ENCODE measurements at places on chromosomes 1 and 21.

- no peak for DNase-seq
- H3K4me1 ChIP-seq = peaks cover 3% of the 10 kb centered on the region
- no peaks in the 10 kb centered on the region for H3K36me3 ChIP-seq
Observed at GRCh38 chr1:192579010-192579738, 3.6 kb downstream of the RGS1 start.

GRCh38 chr1:2300004-2300771 is 72.1 kb downstream of the SKI start:
- no peak for DNase-seq
- peak overlapping the region; percentile 38 for H3K4me3 ChIP-seq

DNA sequence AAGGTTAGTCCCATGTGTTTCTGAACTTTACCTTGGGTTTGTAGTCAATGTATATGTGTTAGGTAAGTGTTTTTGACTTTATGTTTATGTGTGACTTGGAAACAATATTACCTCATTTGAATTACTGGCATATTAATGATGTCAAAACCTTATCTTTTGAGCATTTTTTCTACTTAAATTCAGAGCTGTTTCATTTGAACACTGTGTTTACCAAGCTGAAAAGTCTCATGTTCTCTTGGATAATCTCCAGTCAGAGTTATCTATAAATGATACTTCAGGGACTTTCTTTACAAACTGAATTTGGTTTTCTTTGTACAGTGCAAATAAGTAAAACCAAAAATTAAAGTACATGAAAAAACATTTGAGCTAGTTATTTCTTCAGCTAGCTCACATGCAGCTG is 30.0 kb downstream of the ADAMTS1 start:
- H3K4me3 ChIP-seq = no peak overlapping the region
- H3K36me3 ChIP-seq = no peaks in the 10 kb centered on the region
- no peak overlapping the region for H3K27ac ChIP-seq
- H3K4me1 ChIP-seq = no peaks in the 10 kb centered on the region

- no peak for DNase-seq
- no peak overlapping the region for H3K27ac ChIP-seq
- H3K4me3 ChIP-seq = no peak overlapping the region
- H3K36me3 ChIP-seq = no peaks in the 10 kb centered on the region
- H3K27me3 ChIP-seq = no peaks in the 10 kb centered on the region
Observed at GRCh38 chr1:79633456-79633855, 626.9 kb upstream of the ADGRL4 start.

DNA sequence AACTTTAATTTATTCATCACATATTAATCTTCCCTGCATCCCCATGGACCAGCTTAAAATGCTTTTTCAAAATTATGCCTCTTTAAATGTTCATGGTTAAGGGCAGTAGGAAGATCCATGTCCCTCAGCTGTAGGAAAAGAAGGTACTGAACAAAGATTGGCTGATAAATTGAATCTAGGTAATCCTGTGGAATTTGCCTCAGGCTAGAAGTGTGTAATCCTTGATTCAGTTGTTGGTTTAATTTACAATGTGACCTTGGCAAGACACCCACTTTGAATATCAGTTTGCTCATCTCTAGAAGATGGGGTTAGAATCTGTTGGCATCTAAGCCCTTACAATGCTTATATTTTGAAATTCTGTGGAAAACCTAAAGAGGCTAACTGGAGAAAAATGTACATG is 6.1 kb downstream of the TTC4 start:
- DNase-seq = no peak
- no peak overlapping the region for H3K4me3 ChIP-seq
- H3K4me1 ChIP-seq = no peaks in the 10 kb centered on the region
- no peak overlapping the region for H3K27ac ChIP-seq

- no peak overlapping the region for H3K27ac ChIP-seq
- H3K4me1 ChIP-seq = peaks cover 4% of the 10 kb centered on the region
- H3K36me3 ChIP-seq = no peaks in the 10 kb centered on the region
Observed at GRCh38 chr1:236289492-236290131, 7.9 kb upstream of the ERO1B start.

- no peak for DNase-seq
- H3K36me3 ChIP-seq = no peaks in the 10 kb centered on the region
- H3K4me3 ChIP-seq = no peak overlapping the region
- no peak overlapping the region for H3K27ac ChIP-seq
- peaks cover 11% of the 10 kb centered on the region for H3K4me1 ChIP-seq
Observed at GRCh38 chr1:98049370-98050135, 128.7 kb upstream of the DPYD start.

GRCh38 chr1:100304921-100305320 is 38.9 kb downstream of the RTCA start:
- H3K36me3 ChIP-seq = no peaks in the 10 kb centered on the region
- no peak overlapping the region for H3K4me3 ChIP-seq
- no peaks in the 10 kb centered on the region for H3K4me1 ChIP-seq
- no peaks in the 10 kb centered on the region for H3K27me3 ChIP-seq
- H3K27ac ChIP-seq = no peak overlapping the region

GRCh38 chr1:66768965-66769364 is 16.7 kb downstream of the DYNLT5 start:
- no peaks in the 10 kb centered on the region for H3K27me3 ChIP-seq
- no peak overlapping the region for H3K4me3 ChIP-seq
- H3K4me1 ChIP-seq = peaks cover 10% of the 10 kb centered on the region

GRCh38 chr1:19260211-19261138 is 8.9 kb downstream of the MRTO4 start:
- peaks cover 48% of the 10 kb centered on the region for H3K36me3 ChIP-seq
- no peak overlapping the region for H3K4me3 ChIP-seq
- H3K4me1 ChIP-seq = no peaks in the 10 kb centered on the region
- no peaks in the 10 kb centered on the region for H3K27me3 ChIP-seq

GRCh38 chr1:54768093-54768492 is 3.8 kb upstream of the PARS2 start:
- no peaks in the 10 kb centered on the region for H3K36me3 ChIP-seq
- no peak overlapping the region for H3K27ac ChIP-seq
- H3K4me1 ChIP-seq = peaks cover 10% of the 10 kb centered on the region
- DNase-seq = no peak

DNA sequence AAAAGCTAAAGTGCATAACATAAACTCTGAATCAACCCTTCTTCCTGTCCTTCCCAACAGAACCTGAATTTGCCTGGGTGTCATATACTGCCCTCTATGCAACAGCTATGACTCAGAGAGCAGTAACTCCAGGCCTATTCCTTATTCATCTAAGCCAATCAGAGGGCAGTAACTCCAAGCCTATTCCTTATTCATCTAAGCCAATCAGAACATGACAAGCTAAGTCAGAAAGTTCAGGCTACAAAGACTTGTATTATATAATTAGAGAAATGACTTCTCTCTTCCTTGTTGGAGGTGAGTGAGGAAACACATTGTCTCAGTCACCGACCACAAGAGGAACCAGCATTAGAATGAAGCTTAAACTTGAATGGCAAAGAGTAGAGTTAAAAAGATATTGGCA is 26.2 kb upstream of the TADA1 start:
- no peaks in the 10 kb centered on the region for H3K4me1 ChIP-seq
- H3K4me3 ChIP-seq = no peak overlapping the region
- DNase-seq = no peak
- no peaks in the 10 kb centered on the region for H3K27me3 ChIP-seq
- no peak overlapping the region for H3K27ac ChIP-seq

DNA sequence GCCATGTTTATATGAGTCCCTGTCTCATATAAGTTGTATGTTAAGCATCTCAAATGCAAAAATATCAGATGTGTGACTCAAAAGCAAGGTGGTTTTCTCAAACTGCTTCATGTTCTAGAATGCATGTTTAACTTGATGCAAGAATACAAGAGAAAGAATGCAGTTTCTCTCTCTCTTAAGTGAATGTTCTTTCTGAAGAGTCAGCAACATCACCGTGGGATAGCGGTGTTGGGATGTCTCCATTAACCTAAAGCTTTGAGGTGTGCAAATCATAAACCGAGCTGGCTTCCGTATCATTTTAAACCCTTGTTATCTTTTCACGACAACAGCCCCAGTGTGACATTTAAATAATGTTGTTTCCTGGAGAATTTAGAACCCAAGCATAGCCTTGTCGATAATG is 48.4 kb upstream of the TARBP1 start:
- H3K27me3 ChIP-seq = no peaks in the 10 kb centered on the region
- H3K4me1 ChIP-seq = peaks cover 29% of the 10 kb centered on the region
- no peak overlapping the region for H3K4me3 ChIP-seq
- H3K27ac ChIP-seq = no peak overlapping the region

GRCh38 chr21:46675595-46676280 is 40.3 kb downstream of the PRMT2 start:
- no peaks in the 10 kb centered on the region for H3K4me1 ChIP-seq
- no peak overlapping the region for H3K27ac ChIP-seq
- DNase-seq = no peak

Measured in thymus (tissue), 14 donors.